Stimulated activated CD4-positive, alpha-beta T cell treated with anti-CD3 and anti-CD28 coated beads, Interleukin-12 subunit alpha, Interleukin-12 subunit beta, amount 100 ng/mL, for 4 hours (primary cell): ENCODE measurements at places on chromosomes 1 and 21.

DNA sequence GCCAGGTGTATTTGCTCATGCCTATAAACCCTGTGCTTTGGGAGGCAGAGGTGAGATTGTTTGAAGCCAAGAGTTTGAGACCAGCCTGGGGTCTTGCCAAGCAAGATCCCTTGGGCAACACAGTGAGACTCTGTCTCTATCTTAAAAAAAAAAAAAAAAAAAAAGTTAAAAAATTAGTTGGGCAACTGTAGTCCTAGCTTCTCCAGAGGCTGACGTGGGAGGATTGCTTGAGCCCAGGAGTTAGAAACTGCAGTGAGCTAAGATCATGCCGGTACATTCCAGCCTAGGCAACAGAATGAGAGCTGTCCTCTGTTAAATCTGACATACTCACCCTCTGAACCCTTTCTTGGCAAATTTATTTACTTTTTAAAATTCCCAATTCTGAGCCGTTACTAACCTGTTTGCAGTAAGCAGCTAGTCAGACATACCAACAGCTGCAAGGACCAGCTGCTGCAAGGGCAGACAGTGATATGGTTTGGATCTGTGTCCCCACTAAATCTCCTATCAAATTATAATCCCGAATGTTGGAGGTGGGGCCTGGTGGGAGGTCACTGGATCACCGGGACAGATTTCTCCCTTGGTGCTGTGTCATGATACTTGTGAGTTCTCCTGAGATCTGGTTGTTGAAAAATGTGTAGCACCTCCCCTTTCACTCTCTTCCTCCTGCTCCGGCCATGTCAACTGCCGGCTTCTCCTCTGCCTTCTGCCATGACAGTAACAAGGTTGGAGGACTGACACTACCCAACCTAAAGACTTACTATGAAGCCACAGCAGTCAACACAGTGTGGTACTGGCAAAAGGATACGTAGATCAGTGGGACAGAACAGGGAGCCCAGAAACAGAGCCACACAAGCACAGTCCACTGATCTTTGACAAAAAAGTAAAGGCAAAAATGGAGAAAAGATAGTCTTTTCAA lies 10.6 kb downstream of the PARP1 start:
- DNase-seq: no peak

DNA sequence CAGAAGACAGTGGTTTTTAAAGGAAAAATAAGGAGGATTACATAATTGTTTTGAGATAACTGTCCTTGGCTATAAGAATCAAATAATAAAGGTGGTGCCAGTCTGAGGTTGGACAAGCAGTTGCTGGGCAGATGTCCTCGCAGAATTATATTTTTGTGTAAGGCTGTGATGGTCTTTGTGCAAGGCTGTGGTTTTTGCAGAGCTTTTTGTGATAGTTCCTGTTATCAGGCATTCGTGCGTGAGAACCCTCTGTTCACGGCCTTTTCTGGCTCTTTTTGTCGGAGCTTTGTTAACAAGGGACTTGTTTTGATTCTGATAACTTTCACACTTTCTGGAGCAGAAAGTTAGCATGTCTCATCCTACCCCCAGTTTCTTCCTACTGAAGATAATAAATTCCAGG lies 33.4 kb downstream of the SH3BP5L start:
- no peak for DNase-seq

- no peak for DNase-seq
These were observed 605.5 kb downstream of the SMYD3 start for GRCh38 chr1:245901565-245901964.

GRCh38 chr1:164578479-164579200 lies 19.7 kb downstream of the PBX1 start:
- no peak for DNase-seq

- DNase-seq: no peak
These were observed 76.6 kb downstream of the UBE2U start for GRCh38 chr1:64280001-64280400.

- no peak for DNase-seq
These were observed 354.6 kb upstream of the C1orf87 start for GRCh38 chr1:60428127-60428526.

DNA sequence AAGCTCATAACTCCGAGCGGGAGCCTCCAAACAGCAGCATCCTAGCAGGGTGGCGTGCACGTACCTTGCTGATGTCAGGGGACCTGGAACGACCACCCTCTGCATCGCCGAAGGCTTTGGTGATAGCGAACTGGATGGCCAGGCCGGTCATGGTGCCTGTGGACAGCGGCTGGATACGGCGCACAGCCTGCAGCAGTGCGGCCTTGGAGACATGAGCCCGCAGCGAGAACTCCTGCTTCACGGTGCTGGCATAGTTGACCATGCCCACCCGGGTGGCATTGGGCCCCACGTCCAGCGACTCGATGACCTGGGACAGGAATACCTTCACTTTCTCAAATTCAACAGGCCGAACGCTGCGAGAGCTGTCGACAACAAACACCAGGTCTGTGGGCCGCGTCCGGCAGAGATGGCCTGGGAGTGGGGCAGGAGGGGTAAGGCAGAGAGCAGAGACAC lies 2.0 kb downstream of the MATN1 start:
- DNase-seq: no peak

GRCh38 chr21:38740090-38740489 lies 65.6 kb upstream of the ETS2 start:
- DNase-seq: no peak

- DNase-seq: no peak
These were observed 3.7 kb upstream of the ETV3L start for GRCh38 chr1:157103268-157103667.
